ENCODE measurements at places on chromosomes 11 and 22.

DNA sequence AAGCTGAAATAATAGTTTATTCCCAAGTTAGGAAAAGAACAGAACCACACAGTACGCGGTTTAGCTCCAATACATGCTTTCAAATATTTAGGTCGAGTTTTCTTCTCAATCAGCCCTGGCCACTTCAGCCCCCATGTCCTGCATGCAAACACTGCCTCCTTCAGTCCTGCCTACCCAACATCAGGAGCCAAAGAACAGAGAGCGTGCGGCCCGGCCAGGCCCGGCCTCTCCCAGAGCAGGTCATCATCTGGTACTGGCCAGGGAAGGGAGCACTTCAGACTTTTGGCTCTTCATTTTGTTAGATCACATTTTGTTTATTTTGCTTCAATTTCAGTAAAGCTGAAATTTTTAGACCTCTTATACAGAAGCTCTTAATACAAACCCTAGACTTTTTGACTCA lies 6.7 kb downstream of the BRD1 start:
- no peak for DNase-seq

- DNase-seq, result no peak
These were observed 27.5 kb downstream of the ARL14EP start for GRCh38 chr11:30350384-30350783.

GRCh38 chr22:43639228-43639948 lies 172.7 kb downstream of the EFCAB6 start:
- DNase-seq, result no peak

DNA sequence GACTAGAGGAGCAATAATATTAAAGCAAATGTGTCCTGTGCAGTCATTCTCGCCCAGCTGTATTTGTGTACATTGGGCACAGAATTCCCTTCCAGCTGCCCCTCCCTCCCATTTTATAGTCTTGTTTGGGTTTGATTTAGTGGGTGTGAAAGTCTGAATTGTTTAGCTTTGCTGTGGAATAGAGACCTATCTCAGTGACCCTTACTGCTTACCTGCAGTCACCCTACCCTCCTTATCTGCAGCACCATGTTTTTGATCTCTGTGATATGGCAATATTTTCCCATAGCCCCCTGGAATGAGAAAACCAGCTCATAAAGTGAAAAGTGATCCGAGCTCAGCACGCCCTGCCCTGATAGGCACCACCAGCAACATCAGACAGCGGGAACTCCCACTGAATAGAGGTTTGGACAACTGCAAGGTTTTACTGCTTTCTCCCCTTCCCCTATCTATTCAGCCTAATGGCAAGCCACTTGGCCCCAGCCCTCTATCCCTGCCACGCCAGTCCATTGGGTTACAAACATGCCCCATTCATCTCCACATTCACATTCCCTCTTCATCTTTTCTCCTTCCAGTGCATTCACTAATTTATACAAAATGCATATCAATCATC lies 199.0 kb downstream of the ETS1 start:
- DNase-seq, result no peak

GRCh38 chr11:92224054-92224406 lies 588 bp upstream of the FAT3 start:
- DNase-seq, result no peak

GRCh38 chr11:90176069-90176468 lies 41.6 kb downstream of the NAALAD2 start:
- DNase-seq, result no peak

GRCh38 chr22:17787241-17787640 lies 13.0 kb upstream of the BID start:
- no peak for DNase-seq

DNA sequence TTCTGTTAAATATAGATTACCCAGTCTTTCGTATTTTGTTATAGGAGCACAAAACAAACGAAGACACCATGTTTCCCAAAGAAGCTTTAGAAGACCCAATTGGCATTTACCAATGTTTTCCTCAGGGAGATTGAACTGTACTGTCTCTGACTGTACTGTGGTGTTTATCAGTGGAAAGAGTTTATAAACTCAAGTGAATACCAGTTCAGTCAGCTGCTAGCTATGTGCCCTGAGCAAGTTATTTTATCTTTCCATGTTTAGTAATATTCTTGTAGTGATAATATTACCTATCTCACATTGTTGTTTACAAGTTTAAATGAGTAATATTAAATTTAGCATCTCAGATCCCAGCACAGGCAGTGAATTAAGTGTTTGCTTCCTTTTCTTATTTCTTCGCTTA lies 773.2 kb downstream of the KCNA4 start:
- no peak for DNase-seq

DNA sequence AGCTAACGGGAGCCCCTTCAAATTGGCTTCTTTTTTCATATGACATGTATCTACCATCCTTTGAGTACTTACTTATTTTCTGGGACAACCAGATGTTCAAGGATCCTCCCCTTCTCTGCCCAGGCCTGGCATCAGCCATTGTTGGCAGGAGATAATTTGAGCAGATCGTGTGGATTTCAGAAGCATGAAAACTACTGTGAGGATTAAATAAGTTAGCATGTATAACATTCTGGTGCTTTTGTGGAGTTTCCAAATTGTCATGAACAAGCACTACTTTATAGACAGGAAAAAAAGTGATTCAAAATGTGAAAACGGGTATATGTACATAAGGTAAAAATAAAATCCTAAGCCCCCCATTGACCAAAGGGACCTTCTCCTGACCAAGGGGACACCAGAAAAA lies 2.1 kb upstream of the NADSYN1 start:
- no peak for DNase-seq

GRCh38 chr22:34622602-34623001 lies 443.4 kb upstream of the ISX start:
- no peak for DNase-seq

- no peak for DNase-seq
These were observed 47.3 kb upstream of the TSKU start for GRCh38 chr11:76735841-76736240.

DNA sequence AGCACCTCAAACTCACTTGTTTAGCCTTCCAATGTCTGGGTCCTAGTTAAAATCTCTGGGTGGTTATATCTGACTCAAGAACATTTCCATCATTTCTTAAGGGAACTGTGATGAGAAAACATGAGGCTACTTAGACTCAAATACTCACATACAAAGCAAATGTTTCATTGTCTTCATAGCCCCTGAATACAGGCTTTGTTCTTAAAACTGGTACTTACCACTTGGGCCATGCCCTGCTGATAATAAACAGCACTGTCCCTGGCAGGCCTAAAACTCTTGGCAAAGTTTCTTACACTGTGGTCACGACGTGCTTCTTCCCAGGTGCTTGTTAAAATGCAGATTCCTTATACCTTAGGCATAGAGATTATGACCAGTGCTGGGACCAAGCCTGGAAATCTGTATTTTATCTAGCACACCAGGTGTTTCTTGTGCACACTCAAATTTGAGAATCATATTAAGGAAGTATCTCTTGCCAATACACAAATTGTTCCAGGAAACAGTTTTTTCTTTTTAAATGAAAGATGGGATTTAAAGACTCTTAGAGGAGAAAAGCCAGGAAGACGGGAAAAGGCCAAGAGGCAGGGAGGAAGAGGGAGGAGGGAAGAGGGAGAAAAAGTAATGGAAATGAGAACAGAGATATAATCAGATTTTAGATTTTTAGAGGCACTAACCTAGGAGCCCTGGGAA lies 287.9 kb upstream of the MPPED2 start:
- no peak for DNase-seq

DNA sequence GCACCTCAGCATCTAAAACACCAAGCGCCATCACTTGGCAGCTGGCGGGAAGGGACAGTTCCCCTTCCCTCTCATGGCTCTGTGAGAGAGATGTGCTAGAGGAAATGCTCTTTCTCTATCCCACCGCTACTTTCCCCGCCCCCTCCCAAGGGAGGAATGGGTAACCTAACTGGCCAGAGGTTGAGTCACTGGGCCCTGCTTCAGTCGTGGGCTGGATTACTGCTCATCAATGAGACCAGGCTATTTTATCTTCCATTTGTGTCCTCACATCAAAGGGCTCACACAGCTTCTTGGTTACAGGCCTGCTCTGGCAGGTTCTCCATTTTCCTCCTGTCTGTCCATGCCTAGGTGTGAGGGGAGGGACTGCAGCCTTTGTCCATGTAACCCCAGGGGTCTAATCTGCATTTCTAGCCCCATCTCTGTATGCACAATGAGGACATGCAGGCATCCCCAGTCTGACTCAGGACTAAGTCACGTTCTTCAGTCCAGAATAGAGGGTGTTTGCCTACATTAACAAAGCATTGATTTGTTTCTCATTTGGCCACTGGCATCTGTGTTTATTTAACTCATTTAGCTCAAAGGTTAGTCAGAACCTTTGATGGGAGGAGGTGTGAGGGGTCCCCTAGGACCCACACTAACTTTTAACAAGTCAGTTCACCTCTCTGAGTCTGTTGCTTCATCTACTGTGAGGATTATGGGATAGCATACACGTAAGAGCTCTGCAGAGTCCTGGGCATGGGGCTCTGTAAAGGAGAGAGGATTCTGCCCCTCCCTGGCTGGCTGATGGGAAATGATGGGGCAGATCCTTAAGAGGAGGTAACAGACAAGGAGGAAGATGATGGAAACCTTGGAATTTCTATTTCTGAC lies 99.1 kb downstream of the XRRA1 start:
- no peak for DNase-seq

DNA sequence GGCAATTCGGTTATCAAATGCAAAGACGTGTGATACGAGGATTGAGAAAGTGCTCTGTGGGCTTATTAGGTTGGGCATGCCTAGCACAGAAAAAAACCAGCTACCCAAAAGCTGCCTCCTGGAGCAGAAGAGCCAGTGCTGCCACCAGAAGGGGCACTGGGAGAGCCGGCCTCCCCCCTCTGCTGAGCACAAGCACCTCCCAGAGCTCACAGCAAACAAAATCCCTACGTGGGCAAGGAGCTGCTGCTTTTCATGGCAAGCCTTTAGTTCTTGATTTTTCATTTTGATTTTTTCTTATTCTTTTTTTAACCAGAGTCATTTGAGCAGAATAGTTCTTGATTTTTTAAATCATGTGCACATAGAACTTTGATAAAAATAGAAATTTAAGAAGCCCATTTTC lies 12.8 kb downstream of the RPUSD4 start:
- no peak for DNase-seq

DNA sequence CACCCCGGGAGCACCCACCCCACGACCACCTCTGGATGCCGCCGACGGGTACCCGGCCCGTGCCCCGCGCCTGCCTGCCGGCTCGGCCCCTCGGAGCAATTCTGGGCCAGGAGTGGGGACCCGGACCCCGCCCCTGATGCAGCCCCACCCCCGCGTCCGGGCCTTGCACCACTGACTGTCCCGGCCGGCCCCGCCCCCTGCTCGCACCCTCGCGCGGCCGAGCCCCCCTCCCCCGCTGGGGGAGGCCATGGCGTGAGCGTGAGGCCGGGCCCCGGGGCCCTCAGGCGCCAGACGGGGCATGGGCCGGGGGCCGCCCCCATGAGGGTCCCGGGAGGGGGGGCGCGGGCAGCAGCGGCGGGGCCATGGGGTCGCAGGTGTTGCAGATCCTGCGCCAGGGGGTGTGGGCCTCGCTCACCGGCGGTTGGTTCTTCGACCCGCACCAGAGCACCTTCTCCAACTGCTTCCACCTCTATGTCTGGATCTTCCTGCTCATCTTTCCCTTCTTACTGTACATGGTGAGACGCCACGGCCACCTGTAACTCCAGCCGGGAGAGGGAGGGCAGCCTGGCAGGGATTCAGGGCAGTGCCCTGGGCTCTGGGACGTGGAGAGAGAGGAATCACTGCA lies 486 bp downstream of the PCNX3 start:
- DNase-seq, result peak; percentile 17

DNA sequence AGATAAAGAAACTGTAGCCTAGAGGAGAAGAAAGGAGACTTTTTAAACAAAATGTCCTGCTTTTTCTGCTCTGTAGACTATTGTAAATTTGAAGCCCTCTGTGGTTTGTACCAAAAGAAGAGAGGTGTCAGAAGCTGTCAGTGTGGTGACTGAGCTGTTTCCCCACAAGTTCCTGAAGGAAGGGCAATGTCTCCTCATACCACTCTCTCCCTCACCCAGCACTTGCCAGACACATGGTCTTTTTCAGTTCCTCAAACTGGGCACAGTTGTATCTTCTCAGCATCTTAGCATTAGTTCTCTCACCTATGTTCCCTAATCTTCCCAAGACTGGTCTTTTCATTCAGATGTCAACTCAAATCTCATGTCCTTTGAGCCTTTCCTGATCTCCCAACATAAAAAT lies 4.3 kb downstream of the BCO2 start:
- DNase-seq, result peak; percentile 73

GRCh38 chr11:17813391-17814059 lies 78.9 kb downstream of the KCNC1 start:
- no peak for DNase-seq

DNA sequence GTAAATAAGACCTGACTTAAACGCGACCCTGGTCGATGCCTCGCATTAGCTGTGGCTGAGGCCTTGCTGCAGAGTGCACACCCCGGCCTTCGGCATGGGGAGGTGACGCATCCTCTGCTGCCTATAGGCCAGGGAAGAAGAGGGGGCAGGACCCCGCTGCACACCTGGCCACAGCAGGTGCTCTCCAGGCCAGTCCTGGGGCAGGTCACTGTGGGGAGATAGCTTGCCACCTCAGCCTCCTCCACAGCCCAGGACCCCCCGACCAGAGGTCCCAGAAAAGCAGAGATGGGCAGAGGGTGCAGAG lies 12.7 kb downstream of the LRFN4 start:
- no peak for DNase-seq

DNA sequence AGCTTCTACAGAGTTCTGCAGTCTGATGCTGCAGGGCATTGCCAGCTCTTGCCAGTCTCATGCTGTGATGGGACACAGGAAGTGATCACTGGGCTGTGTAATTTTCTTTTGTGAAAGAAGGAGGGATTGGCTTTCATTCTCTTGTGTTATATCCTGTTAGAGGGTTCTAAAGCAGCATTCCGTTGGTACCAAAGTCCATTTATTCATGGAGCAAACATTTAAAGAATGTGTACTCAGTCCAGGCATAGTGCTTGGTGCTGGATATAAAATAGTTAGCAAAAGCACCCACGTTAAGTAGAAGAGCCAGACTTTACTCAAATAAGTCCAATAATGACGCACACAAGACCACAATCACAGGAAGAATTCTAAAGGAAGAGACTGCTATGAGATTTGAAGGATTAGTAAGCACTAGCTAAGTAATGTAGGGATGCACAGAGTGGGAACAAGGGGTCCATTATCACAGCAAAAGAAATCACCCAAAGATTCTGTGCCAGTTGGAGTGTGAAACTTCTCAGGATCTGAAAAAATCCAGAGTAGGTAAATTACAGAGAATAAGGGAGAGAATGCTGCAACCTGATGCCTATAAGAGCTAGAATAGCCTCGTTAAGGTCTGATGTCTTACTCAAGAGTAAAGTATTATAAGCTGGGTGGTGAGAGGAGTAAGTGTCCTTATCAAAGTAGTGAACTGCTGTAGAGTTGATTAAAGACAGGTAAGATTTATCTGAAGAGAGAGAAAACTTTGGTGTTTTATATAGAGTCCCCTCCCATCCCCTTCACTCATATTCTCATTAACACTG lies 728.3 kb downstream of the METTL15 start:
- no peak for DNase-seq
